ENCODE measurements at places on chromosomes 2 and 18. TPM values are rescaled to one million over a fixed set of nuclear protein-coding genes. Genes with fewer than 3 reads are reported as not detected.
A peak's percentile ranks its signal among the peaks of the same experiment; 100 is the strongest.

- no peaks in the 10 kb centered on the region for H3K4me1 ChIP-seq
- no peak overlapping the region for H3K27ac ChIP-seq
- H3K4me3 ChIP-seq: no peak overlapping the region
- H3K27me3 ChIP-seq: no peaks in the 10 kb centered on the region
- H3K36me3 ChIP-seq: no peaks in the 10 kb centered on the region
These were observed 87.3 kb upstream of the RMDN2 start for GRCh38 chr2:37837628-37838328.

GRCh38 chr2:128260239-128261138, 58.2 kb downstream of the HS6ST1 start:
- no peaks in the 10 kb centered on the region for H3K36me3 ChIP-seq
- peak overlapping the region; percentile 51 for H3K27ac ChIP-seq
- no peaks in the 10 kb centered on the region for H3K27me3 ChIP-seq
- peaks cover 7% of the 10 kb centered on the region for H3K4me1 ChIP-seq

GRCh38 chr2:240170354-240170735, 29.9 kb upstream of the OTOS start:
- no peaks in the 10 kb centered on the region for H3K36me3 ChIP-seq
- no peaks in the 10 kb centered on the region for H3K4me1 ChIP-seq
- H3K4me3 ChIP-seq: no peak overlapping the region
- H3K27ac ChIP-seq: no peak overlapping the region

- no peaks in the 10 kb centered on the region for H3K4me1 ChIP-seq
- no peaks in the 10 kb centered on the region for H3K27me3 ChIP-seq
- H3K4me3 ChIP-seq: no peak overlapping the region
- H3K27ac ChIP-seq: no peak overlapping the region
These were observed 140.9 kb downstream of the TWIST2 start for GRCh38 chr2:238988752-238989151.

DNA sequence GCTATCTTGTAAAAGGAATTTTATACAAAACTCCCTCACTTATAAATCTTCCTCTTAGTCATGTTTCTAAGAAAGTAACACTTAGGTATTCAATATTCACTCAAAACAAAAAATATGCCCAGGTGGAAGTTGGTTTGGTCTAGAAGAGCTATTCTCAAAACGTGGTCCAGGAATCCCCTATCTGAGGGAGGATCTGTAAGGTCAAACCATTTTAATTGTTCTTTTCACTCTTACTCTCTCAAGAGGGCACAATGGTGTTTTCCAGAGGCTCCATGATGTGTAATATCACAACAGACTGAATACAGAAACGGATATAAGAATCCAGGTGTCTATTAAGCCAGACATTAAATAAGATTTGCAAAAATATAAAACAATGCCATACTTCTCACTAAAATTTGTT, 9.9 kb downstream of the MOB1A start:
- no peak overlapping the region for H3K27ac ChIP-seq
- no peak overlapping the region for H3K4me3 ChIP-seq
- peaks cover 42% of the 10 kb centered on the region for H3K36me3 ChIP-seq
- no peaks in the 10 kb centered on the region for H3K27me3 ChIP-seq
- no peak for DNase-seq

- H3K36me3 ChIP-seq: no peaks in the 10 kb centered on the region
- no peaks in the 10 kb centered on the region for H3K27me3 ChIP-seq
- no peak for DNase-seq
- H3K27ac ChIP-seq: no peak overlapping the region
These were observed 37.3 kb downstream of the CYP1B1 start for GRCh38 chr2:38038682-38039081.

- H3K4me1 ChIP-seq: no peaks in the 10 kb centered on the region
- peaks cover 14% of the 10 kb centered on the region for H3K36me3 ChIP-seq
- H3K27ac ChIP-seq: no peak overlapping the region
- no peaks in the 10 kb centered on the region for H3K27me3 ChIP-seq
These were observed 84.4 kb downstream of the PIK3C3 start for GRCh38 chr18:42039396-42039795.

- H3K36me3 ChIP-seq: no peaks in the 10 kb centered on the region
- no peak overlapping the region for H3K4me3 ChIP-seq
- no peak overlapping the region for H3K27ac ChIP-seq
- no peaks in the 10 kb centered on the region for H3K4me1 ChIP-seq
- no peaks in the 10 kb centered on the region for H3K27me3 ChIP-seq
These were observed 39.1 kb upstream of the ANKRD44 start for GRCh38 chr2:197349699-197350098.

DNA sequence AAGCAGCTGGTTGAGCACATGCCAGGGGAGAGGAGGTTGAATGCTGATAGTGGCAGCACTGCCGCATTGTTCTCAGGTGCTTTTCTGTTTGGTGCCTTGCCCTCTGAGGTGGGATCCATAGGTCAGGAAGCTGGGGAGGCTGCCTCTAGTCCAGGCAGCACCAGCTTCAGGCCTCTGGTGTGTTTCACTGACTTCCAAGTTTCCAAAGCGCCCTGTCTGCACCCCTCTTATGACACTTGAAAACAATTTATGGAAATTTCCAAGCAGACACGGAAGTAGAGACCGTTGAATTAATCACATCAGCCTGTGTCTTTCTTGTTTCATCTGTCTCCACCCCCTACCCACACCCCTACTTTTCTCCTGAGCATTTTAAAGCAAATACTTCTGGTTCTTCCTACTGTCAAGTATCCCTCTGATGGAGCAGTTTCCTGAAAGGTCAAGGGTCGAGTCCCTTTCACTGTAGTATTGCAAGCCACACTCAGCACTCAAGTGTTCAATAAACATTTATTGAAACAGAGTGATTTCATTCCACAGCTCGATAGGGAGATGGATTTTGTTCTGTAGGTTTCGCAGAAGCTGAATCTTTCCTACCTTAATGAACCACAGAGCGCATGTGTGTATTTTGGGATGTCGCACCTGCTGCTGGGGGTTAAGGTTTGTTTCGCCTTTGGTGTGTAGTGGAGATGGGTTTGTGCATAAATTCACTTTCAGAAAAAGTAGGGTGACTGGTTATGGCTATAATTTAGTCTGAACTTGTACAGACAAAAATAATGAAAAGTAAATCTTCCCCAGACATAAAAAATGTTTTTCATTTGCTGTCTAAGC, 21.4 kb downstream of the DGKD start:
- no peaks in the 10 kb centered on the region for H3K27me3 ChIP-seq
- H3K4me3 ChIP-seq: no peak overlapping the region
- no peak overlapping the region for H3K27ac ChIP-seq
- no peaks in the 10 kb centered on the region for H3K4me1 ChIP-seq

The UGT1A3 gene
- not detected for total RNA-seq

The BUB1 gene
- total RNA-seq: 0.49 TPM

The TRIP12 gene
- total RNA-seq: 160 TPM

The EMX1 gene
- not detected for total RNA-seq
